ENCODE measurements at places on chromosomes 7 and 10.

GRCh38 chr10:123896246-123896927 is 4.8 kb upstream of the CPXM2 start:
- DNase-seq = no peak

DNA sequence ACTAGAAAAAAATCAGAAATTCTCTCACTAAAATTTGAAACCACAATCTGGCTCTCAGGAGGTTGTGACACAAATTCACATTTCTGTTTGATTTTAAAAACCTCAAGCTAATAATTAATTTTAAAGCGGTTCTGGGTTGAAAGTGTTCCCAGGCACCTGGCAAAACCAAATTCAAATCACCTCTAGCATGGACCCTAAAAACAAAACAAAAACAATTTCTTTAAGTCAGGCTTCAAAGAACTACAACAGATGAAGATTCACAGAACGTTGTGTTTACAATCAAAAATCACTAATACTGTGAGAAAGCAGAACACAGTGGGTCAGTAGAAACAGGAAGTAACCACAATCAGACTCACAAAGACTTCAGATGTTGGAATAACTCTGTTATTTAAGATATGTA is 7.2 kb upstream of the RELN start:
- no peak for DNase-seq

- no peak for DNase-seq
Measured at GRCh38 chr10:23095966-23096801, 805 bp downstream of the MSRB2 start.

DNA sequence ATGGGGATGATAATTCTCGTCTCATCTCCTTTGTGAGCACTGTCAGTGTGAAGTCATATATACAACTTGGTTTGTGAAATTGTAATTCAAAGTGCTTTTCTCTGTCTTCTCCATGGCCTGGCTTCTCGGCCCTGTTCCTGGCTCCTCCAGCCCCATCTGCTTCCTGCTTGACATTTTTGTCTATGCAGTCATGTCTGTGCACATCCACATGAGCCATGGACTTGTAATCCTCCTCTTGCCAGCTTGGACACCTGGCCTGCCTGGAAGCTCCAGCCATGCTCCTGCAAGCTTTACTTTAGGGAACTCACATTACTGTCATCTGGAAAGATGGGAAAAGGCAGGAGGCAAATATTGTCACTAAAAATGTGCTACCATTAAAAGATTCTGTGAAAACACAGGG is 576.0 kb upstream of the DPP6 start:
- no peak for DNase-seq

- DNase-seq = no peak
Measured at GRCh38 chr7:29626730-29627129, 63.1 kb downstream of the PRR15 start.

DNA sequence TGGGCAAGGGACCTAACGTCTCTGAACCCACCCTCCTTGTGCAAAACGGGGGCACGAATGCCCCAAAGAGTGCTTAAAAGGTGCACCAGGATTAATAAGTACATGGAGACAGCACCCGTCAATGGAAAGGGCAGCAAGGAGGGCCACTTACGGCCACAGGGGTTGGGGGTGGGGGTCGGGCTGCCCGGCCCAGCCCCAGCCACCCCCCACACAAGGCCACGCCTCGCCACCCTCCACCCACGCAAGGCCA is 213.4 kb downstream of the MAD1L1 start:
- no peak for DNase-seq

DNA sequence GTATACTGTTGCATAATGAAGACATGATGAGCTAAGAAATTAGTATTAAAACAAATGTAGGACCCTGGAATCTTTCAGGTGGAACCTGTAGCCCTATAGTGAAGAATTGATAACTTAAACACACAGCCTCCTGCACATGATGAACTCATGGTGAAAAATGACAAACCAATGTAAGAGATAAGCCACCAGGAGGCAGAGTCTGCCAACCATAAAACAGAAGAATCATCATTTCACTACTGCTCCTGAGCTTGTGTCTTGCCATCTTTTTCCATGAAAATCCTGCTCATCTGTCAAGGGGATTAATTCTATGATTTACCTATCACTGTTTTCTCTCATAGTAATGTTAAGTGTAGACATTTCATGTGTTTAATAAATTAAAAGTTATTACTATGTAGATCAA is 363.9 kb downstream of the MALRD1 start:
- DNase-seq = no peak

- no peak for DNase-seq
Measured at GRCh38 chr7:90897961-90898469, 301.9 kb downstream of the CDK14 start.

DNA sequence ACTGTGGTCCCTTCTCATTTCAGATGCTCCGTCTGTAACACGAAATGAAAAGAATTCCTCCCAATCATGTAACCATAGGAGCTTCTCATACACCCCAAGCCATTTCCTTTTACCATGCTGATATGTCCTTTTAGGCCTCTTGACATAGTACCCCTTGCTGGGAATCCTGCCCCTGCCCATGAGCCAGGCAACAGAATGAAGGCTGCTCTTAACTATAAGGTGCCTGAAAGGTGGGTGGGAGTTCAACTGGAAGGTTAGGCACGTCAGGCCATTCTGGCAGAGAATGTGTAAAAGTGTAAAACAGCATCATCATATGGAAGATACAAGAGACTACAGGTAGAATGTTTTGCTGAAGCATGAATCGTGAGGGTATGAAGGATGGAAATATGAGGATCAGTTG is 22.5 kb downstream of the IL2RA start:
- DNase-seq = no peak

DNA sequence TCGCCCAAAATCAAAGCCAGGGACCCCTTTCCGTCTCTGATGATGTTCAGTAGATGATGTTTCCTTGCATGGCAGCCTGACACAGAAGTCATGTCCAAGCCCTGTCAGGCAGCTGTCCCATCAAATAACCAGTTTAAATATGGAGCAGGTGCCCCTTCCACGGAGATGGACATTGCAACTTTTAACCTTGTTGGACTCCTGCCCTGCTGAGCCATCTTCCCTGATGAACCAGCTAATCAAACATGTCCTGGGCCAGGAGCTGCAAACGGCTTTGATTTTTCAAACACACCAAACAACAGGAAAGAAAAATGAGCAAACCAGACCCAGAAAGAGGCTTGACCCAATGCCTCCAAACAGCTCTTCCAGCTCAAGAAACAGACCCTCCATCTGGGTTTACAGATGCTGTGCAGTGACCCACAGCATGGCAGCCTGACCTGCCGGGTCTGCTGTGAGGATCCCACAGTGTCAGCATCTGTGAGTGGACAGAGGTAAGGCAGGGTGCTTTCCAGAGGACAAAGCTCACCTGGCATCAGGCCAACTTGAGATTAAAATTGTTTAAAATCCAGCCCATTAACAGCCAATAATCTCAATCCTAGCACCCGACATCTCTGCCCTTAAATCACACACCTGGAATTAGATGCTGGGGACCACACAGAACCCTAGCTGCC is 372.6 kb downstream of the GRID1 start:
- DNase-seq = no peak

- DNase-seq = no peak
Measured at GRCh38 chr7:143988976-143989745, 11.0 kb upstream of the OR6B1 start.

DNA sequence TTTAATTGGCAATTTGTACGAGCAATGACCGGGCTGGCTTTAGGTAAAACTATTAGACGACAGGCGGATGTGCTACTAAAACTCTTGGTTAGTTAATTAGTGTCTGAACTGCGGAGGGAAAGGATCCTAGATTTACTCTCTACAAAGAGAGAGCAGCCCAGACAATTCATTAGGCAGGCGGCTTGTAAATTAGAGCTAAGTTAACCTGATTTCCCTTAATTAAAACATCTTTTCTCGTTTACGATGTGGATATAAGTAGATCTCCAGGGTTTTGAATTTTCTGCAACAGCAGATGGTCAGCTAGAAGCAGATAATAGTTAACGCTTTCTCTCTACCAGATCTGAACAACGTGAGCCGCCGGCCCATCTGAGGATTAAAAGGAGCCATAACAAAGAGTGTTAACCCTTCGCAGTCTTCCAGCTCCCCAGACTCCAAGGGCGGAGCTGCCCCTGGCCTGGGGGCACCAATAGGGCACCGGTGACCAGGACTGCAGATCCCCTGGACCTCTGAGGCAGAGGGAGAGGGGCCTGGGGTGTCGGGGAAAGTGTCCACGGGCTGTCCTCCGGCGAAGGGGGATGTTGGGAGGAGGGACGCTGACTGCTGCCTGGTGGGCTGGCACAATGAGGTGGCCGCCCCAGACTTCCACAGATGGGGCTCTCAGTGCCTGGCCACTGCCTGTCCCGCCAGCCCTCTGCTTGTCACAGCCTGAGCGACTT is 6.3 kb upstream of the UNCX start:
- DNase-seq = no peak

- DNase-seq = no peak
Measured at GRCh38 chr7:114107522-114107921, 188.7 kb upstream of the PPP1R3A start.

DNA sequence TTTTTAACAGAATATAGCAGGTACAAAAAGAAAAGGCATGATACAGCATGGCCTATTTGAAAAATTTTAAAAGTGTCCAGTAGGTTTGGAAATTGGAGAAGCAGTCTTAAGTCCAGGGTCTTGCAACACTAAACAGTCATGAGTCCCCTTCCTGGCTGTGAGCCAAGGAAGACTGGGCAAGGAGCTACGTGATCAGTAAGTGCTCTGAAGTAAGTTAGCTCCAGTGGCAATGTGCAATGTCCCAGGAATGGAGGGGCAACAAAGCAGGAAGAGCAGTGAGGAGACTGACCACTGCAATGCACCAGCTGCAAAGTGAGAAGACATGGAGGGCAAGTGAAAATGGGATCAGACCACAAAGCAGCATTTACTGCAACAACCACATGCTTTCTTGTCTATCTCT is 72.9 kb upstream of the GRID1 start:
- no peak for DNase-seq

- no peak for DNase-seq
Measured at GRCh38 chr7:155769701-155770100, 42.6 kb downstream of the SHH start.

- no peak for DNase-seq
Measured at GRCh38 chr7:55510621-55511020, 61.7 kb downstream of the VOPP1 start.

DNA sequence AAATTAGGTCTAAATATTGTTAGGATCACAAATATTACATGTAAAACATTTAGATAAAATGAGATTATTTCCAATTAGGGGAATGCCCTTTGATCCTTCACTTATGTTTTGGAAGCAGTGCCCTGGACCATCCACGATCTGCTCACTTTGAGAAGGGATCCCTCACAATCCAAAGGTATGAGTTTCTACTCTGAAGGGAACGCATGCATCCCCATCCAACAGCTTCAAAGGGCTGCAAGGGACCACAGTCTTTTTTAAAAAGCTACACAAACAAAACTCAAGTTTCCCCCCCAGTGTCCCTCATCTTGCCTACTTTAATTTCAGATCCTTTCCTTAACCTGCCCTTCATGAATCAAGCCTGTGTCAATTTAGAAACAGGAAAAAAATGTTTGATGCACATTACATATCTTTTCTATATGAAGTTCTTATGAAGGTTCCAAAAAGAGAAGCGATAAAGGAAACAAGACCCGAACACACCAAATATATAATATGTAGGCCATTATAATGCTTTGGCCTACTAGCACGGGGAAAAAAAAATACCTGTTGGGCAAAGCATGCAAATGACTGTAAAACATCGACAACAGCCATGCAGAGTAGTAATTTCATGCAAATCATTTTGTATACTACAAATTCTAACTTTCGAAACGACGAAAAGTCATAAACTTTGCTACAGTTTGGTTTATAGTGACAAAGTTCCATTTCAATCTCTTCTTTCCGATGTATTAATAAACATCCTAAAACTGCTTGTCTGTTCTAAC is 2.0 kb downstream of the EIF3A start:
- DNase-seq = no peak

All from esophagus squamous epithelium (tissue), 5 donors.